ENCODE measurements at places on chromosomes 12 and 14.

- no peak for DNase-seq
These were observed 7.1 kb downstream of the PPP4R3A start for GRCh38 chr14:91503000-91503504.

DNA sequence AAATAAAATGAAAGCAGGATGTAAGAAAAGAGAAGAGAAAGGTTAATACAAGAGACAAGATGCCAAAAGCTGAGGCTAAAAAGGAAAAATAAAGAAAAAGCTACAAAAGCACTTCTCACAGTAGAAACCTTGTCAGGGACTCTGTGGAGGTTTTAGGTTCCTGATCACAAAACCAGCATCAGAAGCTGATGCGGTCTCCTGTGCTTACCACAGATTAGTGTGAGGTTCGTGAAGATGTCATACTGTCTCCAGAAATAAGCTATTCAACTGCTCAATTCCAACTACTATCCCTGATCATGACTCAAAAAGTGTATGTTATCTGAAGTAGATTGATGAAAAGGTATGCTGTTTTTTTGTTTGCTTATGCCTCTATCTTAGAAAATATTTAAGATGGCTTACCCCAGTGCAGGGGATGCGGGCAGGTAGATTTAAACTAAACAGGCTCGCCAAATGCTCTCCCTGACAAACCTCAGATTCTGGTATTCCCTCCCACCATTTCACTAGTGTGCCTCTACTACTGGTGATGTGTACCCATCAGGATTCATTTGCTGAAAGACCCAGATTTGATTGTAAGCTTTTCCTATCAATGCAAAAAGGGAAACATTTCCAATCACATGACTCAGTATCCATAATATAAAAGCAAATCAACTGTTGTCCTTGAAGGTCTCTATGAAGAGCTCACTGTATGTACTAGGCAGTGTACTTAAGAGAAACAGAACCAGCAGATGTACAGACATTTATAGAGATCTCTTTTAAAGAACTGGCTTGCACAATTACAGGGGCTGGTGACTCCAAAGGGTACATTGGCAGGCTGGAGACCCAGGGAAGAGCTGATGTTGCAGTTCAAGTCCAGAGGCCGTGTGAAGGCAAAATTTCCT, 169.5 kb upstream of the FOXN3 start:
- DNase-seq, result peak; percentile 9

- DNase-seq, result peak; percentile 75
These were observed 58.1 kb upstream of the CCND2 start for GRCh38 chr12:4215229-4216186.

- DNase-seq, result no peak
These were observed 40.5 kb downstream of the GALC start for GRCh38 chr14:87952307-87953094.

GRCh38 chr12:68310370-68310769, 21.8 kb downstream of the MDM1 start:
- no peak for DNase-seq

- DNase-seq, result no peak
These were observed 8.6 kb upstream of the YY1 start for GRCh38 chr14:100230361-100230760.

- DNase-seq, result no peak
These were observed 205.5 kb upstream of the C14orf180 start for GRCh38 chr14:104373855-104374717.

Data from stimulated activated naive CD8-positive, alpha-beta T cell treated with anti-CD3 and anti-CD28 coated beads, Interleukin-15, amount 100 ng/mL, for 72 hours (primary cell).